ENCODE measurements at places on chromosomes 3 and 15.

GRCh38 chr15:86611417-86612040, 531.9 kb downstream of the AGBL1 start:
- H3K27ac ChIP-seq = peak overlapping the region; percentile 40
- DNase-seq = no peak
- no peak overlapping the region for H3K4me3 ChIP-seq
- peaks cover 6% of the 10 kb centered on the region for H3K36me3 ChIP-seq
- H3K4me1 ChIP-seq = peaks cover 44% of the 10 kb centered on the region
- H3K27me3 ChIP-seq = no peaks in the 10 kb centered on the region

GRCh38 chr15:25181293-25182097, 226.7 kb downstream of the SNRPN start:
- H3K27ac ChIP-seq = no peak overlapping the region
- H3K4me3 ChIP-seq = no peak overlapping the region
- H3K36me3 ChIP-seq = no peaks in the 10 kb centered on the region
- no peaks in the 10 kb centered on the region for H3K27me3 ChIP-seq
- no peak for DNase-seq
- H3K4me1 ChIP-seq = no peaks in the 10 kb centered on the region

DNA sequence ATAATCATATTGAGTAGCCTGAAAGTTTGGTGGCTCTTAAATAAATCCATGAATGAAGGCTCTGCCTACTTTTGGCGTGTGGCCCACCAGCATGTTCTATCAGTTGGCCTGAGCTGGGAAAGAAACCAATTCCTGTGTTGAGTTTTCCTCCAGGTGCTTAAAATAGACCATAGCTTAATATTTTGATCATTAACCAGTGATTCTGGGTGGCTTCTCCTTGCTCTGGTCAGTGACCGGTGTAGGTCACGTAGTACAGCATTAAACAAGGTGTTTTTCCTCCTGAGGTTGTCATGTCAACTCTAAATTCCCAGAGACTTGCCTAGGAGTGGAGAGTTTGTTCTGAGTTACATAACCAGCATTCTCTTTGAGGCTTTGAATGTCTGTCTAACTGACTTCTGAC, 1.3 kb downstream of the HHLA2 start:
- DNase-seq = no peak
- no peak overlapping the region for H3K27ac ChIP-seq
- no peaks in the 10 kb centered on the region for H3K27me3 ChIP-seq
- peaks cover 71% of the 10 kb centered on the region for H3K4me1 ChIP-seq
- H3K36me3 ChIP-seq = no peaks in the 10 kb centered on the region
- no peak overlapping the region for H3K4me3 ChIP-seq

- H3K4me1 ChIP-seq = no peaks in the 10 kb centered on the region
- no peaks in the 10 kb centered on the region for H3K36me3 ChIP-seq
- no peak overlapping the region for H3K27ac ChIP-seq
- no peak overlapping the region for H3K4me3 ChIP-seq
- H3K27me3 ChIP-seq = peaks cover 10% of the 10 kb centered on the region
Measured at GRCh38 chr15:80556694-80557367, 138.3 kb upstream of the ABHD17C start.

- peaks cover 30% of the 10 kb centered on the region for H3K27me3 ChIP-seq
- no peak overlapping the region for H3K27ac ChIP-seq
- DNase-seq = no peak
- H3K4me3 ChIP-seq = no peak overlapping the region
- H3K4me1 ChIP-seq = no peaks in the 10 kb centered on the region
Measured at GRCh38 chr3:6862880-6863195, 1.9 kb downstream of the GRM7 start.

DNA sequence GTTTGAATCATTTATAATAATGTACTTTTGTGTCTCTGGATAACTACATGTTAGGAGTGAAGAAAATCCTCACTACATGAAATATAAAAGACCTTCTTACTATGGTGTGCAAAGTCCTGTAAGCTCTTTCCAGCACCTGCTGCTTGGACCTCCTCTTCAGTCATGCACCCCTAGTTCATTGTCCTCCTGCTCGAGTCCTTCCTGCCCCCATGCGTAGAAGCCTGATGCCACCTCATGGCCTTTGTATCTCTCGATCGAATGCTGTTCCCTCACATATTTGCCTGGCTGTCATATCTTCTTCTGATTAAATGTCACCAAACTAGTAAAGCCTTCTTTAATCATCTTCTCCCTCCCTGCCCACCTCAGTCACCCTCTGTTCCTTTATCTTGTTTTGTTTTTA, 49.9 kb upstream of the SUCLG2 start:
- no peak overlapping the region for H3K4me3 ChIP-seq
- H3K27ac ChIP-seq = no peak overlapping the region
- no peaks in the 10 kb centered on the region for H3K27me3 ChIP-seq

DNA sequence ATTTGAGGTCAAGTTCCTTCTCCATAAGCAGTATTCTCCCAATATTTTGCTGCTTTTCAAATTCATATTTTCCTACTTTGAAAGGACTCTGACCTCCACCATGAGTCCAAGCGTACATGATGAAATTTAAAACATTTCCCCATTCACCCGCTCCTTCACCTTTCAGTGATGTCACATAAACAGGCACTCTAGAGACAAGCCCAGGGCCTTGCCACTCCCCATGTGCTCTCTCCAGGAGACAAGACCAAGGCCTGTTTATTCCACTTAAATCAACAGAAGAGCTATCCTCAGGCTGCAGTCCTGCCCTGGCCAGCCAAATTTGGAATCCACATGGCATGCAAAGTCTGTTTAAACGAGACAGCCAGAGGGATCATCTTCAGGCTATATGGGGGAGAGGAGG, 161.5 kb downstream of the ARRDC4 start:
- no peak overlapping the region for H3K4me3 ChIP-seq
- no peaks in the 10 kb centered on the region for H3K36me3 ChIP-seq

DNA sequence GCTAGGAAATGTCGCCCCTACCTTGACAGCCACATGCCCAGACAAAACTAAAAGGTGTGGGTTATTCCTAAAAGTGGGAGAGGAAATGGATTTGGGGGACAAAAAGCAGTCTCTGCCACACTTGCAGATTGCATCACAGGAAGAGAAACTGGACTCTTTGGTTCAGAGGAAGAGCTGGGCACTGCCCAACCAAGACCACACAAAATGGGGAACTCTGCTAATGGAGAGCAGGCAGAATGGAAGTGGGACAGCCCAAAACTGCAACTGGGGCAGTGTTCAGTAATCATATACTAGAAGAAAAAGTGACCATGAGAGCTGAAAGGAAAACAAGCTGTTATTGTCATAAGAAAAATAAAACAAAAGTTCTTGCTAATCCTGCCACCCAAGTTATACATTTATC, 138.9 kb upstream of the FRMD4B start:
- DNase-seq = no peak
- peaks cover 2% of the 10 kb centered on the region for H3K27me3 ChIP-seq
- H3K4me3 ChIP-seq = no peak overlapping the region
- no peaks in the 10 kb centered on the region for H3K36me3 ChIP-seq
- no peak overlapping the region for H3K27ac ChIP-seq
- no peaks in the 10 kb centered on the region for H3K4me1 ChIP-seq

DNA sequence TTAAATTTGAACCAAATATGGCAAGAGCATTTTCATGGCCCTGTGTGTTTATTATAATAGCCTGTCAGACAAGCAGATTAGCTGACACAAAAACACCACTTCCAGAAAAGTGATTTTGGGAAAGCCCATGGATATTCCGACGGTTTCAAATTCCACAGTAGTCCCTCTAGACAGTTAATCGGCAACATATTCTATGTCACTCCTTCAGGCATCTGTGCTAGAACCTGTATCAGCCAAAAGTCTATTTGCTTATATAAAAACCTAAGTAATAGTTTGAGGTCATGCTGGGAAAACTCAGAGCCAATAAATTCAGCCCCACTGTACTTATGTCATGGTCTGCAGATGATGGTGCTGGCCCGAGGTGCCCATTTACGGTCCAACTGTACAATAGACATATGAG, 110.2 kb upstream of the ARHGEF26 start:
- no peak overlapping the region for H3K4me3 ChIP-seq
- H3K36me3 ChIP-seq = no peaks in the 10 kb centered on the region
- no peak for DNase-seq
- H3K27me3 ChIP-seq = no peaks in the 10 kb centered on the region
- H3K4me1 ChIP-seq = no peaks in the 10 kb centered on the region

DNA sequence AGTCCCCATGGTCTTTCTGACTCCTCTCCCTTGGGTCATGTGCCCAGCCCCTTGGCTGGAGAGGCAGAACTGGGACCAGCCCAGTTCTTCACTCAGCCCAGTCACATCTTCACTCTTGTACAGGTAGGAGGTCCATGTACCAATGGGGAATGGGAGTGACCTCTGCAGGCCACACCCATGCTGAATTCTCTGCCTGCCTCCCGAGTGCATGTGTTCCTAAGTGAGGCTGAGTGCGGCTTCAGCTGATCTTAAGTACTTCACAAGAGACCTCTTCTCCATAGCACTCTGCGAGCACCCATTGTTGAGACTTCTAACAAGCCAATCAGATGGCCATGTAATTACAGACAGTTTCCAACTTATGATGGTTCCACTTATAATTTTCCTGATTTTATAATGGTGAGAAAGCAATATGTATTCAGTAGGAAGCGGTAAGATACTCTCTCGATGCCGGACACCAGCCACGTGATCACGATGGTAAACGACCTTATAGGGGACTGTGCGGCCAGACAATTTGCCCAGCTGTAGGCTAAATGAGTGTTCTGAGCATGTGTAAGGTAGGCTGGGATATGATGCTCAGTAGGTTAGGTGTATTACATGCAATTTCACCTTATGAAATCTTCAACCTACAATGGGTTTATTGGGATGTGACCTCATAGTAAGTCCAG, 112.1 kb downstream of the KLF13 start:
- no peak for DNase-seq
- no peaks in the 10 kb centered on the region for H3K36me3 ChIP-seq
- H3K27ac ChIP-seq = peak overlapping the region; percentile 94
- H3K4me3 ChIP-seq = peak overlapping the region; percentile 3

DNA sequence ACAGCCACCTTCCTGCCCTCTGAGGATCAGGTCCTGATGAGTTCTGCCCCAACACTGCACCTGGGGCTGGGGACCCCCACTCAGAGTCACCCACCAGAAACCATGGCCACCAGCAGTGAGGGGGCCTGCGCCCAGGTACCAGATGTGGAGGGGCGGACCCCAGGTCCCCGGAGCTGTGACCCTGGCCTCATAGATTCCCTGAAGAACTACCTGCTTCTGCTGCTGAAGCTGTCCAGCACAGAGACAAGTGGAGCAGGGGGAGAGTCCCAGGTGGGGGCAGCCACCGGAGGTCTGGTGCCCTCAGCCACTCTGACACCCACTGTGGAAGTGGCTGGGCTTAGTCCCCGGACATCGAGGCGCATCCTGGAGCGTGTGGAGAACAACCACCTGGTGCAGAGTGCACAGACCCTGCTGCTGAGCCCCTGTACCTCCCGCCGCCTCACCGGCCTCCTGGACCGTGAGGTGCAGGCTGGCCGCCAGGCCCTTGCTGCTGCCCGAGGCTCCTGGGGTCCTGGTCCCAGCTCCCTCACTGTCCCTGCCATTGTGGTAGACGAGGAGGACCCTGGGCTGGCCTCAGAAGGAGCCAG, 27.0 kb upstream of the SLC28A1 start:
- no peaks in the 10 kb centered on the region for H3K27me3 ChIP-seq
- H3K4me3 ChIP-seq = no peak overlapping the region
- DNase-seq = no peak
- H3K4me1 ChIP-seq = no peaks in the 10 kb centered on the region
- no peak overlapping the region for H3K27ac ChIP-seq
- no peaks in the 10 kb centered on the region for H3K36me3 ChIP-seq

DNA sequence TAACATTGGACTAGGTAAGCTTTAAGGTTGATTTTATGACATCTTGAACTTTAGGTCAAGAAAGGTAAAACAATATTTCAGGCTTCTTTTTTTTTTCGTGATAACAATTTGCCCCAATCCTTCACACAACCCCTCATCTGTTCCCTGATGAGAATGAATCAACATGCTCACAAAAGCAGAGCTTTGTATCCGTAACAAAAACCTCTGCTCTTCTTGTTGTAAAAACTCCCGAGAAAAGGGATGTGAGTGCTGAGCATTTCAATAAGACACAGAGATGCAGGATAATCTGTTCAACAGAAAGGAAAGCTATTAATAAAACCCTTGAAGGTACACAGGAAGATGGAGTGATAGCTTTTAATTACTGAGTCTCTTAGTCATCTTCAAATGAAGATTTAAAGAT, 94.3 kb downstream of the RAD18 start:
- peaks cover 7% of the 10 kb centered on the region for H3K36me3 ChIP-seq
- H3K4me1 ChIP-seq = no peaks in the 10 kb centered on the region
- DNase-seq = no peak
- no peaks in the 10 kb centered on the region for H3K27me3 ChIP-seq
- no peak overlapping the region for H3K27ac ChIP-seq
- no peak overlapping the region for H3K4me3 ChIP-seq

GRCh38 chr15:75452865-75453702, 1.6 kb upstream of the SIN3A start:
- H3K36me3 ChIP-seq = peaks cover 4% of the 10 kb centered on the region
- peak; percentile 74 for DNase-seq
- no peaks in the 10 kb centered on the region for H3K27me3 ChIP-seq
- peak overlapping the region; percentile 99 for H3K27ac ChIP-seq

GRCh38 chr15:49875392-49875791, 243.6 kb downstream of the ATP8B4 start:
- no peak overlapping the region for H3K4me3 ChIP-seq
- H3K27me3 ChIP-seq = no peaks in the 10 kb centered on the region
- H3K4me1 ChIP-seq = no peaks in the 10 kb centered on the region
- no peaks in the 10 kb centered on the region for H3K36me3 ChIP-seq
- no peak overlapping the region for H3K27ac ChIP-seq

DNA sequence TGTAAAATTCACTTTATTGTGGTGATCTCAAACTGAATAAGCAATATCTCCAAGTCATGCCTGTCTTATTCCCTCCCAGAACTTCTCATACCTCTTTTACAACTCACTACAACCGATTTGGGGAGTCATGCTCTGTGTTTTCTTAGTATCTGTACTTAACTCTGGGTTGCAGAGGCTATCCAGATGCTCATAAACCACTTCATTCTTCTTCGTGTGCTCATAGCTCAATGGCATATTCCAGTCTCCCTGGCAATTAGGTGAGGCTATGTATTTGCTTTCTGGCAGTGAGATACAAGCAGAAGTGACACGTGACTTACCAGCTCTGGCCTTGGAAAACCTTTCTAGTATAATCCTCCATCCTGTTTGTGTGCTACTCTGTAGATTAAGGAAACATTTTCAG, 360.9 kb downstream of the ZNF385D start:
- H3K27ac ChIP-seq = no peak overlapping the region
- H3K4me3 ChIP-seq = no peak overlapping the region
- no peaks in the 10 kb centered on the region for H3K27me3 ChIP-seq
- H3K36me3 ChIP-seq = no peaks in the 10 kb centered on the region
- H3K4me1 ChIP-seq = no peaks in the 10 kb centered on the region

DNA sequence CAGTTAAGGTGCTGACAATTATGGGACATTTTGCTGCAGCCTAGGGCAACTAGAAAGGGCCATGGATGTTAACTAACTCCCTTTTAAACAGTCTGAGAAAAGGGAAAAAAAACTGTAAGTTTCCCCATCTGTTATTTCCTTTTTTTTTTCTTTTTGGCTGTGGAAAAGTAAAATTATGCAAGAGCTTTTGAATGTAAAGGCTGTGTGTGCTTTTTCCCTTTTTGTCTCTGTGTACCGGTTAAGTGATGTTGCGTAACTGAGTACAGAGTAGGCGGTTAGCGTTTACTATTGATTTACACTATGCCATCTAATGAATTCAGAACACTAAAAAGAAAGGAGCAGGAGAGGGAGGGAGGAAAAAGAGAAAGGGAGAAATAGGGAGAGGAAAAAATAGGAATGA, 403.6 kb downstream of the TIGIT start:
- H3K4me1 ChIP-seq = peaks cover 10% of the 10 kb centered on the region
- DNase-seq = no peak
- H3K4me3 ChIP-seq = no peak overlapping the region
- H3K36me3 ChIP-seq = peaks cover 7% of the 10 kb centered on the region

GRCh38 chr15:97168704-97169475, 791.6 kb upstream of the ARRDC4 start:
- DNase-seq = no peak
- H3K27me3 ChIP-seq = no peaks in the 10 kb centered on the region
- H3K36me3 ChIP-seq = no peaks in the 10 kb centered on the region
- H3K4me3 ChIP-seq = no peak overlapping the region
- H3K4me1 ChIP-seq = no peaks in the 10 kb centered on the region

Measured in activated naive CD8-positive, alpha-beta T cell treated with anti-CD3 and anti-CD28 coated beads, Interleukin-2, amount 50 U/mL, for 24 hours (primary cell).